ENCODE measurements at places on chromosomes 1 and 21. TPM values are rescaled to one million over a fixed set of nuclear protein-coding genes. Genes with fewer than 3 reads are reported as not detected.

The SPSB1 gene
- 30.3 TPM for total RNA-seq

DNA sequence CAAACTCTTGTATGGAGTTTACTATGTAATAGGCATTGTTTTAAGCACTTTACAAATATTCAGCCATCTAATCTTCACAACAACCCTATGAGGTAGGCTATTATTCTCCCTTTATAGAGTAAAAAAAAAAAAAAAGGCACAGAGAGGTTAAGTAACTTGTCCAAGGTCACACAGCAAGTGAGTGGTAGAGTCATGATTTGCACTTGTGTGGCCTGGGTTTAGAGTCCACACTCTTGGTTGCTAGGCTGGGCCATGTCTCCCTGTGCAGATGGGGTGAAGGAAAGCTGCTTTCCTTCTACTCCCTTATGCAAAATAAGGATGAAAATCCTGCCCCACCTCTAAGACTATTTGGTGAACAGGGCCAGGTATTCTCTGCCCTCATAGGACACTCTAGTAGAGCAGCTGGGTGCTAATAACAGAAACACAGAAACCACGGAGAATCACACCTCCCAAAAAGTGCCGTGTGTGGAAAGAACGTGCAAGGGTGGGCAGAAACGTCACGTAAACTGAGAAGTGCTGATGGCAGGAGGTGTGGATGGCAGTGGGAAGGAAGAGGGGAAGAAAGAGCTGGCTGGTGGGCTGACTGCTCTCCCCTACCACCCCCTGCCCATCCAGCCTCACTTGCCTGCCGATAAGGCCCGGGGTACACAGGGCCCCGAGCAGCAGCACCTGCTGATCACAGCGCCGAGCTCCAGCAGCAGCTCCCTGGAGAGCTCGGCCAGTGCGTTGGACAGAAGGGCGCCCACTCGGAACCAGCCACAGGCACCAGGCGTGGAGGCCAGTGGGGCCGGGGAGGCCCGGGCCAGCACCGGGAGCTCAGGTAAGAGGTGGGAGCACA lies 28.3 kb upstream of the VPS13D start:
- DNase-seq, result no peak

GRCh38 chr1:76083189-76083588 lies 8.6 kb downstream of the ST6GALNAC3 start:
- no peak for DNase-seq

DNA sequence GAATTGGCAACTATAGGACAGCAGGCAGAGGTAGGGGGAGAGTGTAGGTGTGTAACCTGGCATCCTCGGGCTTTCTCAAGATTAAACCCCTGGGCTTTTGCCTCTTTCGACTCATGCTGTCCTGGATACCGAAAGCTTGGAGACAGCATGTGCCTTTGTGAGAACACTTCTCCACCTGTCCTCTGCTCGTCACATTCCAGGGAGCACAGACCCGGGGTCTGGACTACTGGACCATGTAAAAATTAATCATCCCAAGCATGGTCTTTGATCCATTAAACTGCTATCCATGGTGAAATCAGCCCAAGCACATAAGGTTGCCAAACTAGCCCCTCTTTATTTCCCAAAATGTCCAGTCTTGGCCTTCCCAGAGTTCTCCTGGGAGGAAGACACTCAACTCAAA lies 9.0 kb upstream of the RNF186 start:
- DNase-seq, result no peak

The B3GALT2 gene
- total RNA-seq, result 0.46 TPM

DNA sequence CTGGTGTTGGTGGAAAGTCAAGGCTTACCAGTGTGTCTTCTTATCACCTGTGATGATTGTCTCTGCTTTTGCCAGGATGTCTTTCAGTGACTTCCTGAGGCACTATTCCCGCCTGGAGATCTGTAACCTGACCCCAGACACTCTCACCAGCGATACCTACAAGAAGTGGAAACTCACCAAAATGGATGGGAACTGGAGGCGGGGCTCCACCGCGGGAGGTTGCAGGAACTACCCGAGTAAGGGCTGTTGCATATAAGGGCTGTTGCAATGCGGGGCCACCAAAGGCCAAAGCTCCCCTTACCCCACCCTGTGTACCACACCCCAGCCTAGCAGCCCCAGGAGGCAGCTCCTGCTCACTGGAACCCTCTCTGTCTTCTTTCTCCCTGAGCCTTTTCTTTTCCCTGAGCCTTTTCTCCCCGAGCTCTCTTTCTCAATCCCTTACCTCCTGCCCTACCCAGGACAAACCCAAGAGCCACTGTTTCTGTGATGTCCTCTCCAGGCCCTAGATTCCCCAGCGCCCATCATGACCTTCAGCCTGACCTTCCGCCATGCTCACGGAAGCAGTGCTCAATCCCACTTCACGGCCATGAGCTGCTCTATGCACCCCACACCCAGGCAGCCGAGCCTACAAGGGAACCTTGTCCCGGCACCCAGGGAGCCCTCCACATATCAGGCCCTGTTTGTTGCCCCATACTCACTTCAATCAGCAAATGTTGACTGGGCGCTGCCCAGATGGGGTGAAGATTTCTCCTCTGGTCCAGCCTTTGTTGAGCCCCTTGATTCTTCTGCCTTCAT lies 40.6 kb downstream of the CAPN2 start:
- DNase-seq, result no peak

The KIF14 gene
- 2.0 TPM for total RNA-seq

The OR2T2 gene
- total RNA-seq, result not detected

DNA sequence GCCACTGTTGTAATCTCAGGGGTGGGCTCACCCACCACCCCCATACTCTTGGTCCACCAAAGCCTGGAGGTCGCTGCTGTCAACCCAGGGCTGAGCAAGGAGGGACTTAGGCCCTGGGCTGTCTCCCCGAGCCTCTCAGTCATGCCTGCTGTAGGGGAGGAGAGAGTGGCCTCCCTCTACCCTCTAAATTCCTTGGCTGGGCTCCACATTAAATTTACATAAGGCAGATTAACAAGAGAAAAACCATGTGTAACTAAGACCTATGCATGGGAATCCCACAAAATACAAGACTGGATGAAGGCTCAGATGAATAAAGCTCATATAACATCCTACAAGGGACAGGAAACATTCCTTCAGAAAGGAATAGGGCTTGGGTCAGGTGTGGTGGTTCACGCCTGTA lies 1.8 kb upstream of the PIK3CD start:
- DNase-seq, result no peak

GRCh38 chr1:158398818-158399514 lies at the start of gene OR10T2:
Gene OR10T2 (minus strand): TSS chr1:158399466. CDS start chr1:158399466, 0 bp downstream.
- no peak for DNase-seq
